EL (cell line): ENCODE measurements at places on chromosomes 13 and 19.

GRCh38 chr13:30466841-30467252 is 1.1 kb upstream of the HMGB1 start:
- peak; percentile 37 for DNase-seq

DNA sequence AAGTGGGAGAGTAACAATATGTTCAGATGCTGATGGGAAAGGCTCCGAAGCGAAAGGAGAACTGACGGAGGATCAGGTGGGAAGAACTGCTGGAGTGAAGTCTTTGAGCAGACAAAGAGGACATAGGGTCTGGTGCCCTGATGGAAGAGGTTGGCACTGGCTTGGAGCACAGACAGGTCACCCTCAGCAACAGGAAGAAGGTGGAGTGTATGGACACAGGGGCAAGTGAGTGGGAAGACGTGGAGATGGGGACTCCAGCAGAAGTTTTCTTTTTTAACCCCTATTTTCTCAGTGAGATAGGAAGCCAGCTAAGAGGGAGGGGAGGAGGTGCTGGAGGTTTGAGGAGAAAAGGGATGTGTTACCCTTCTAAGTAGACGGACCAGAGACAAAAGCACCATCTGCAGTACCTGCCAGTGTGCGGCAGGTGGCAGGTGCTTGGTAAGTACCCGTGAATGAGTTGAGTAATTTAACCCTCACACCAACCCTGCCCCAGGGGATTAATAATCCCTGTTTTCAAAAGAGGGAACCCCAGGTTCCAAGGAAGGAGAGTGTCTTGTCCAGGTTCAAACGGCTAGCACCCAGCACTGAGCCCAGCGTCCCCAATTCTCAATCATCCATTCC is 11.2 kb downstream of the HAS1 start:
- peak; percentile 55 for DNase-seq

- DNase-seq, result no peak
Observed at GRCh38 chr13:46659413-46660065, 106.6 kb downstream of the LRCH1 start.

- DNase-seq, result no peak
Observed at GRCh38 chr19:5020368-5020767, 51.5 kb downstream of the KDM4B start.

DNA sequence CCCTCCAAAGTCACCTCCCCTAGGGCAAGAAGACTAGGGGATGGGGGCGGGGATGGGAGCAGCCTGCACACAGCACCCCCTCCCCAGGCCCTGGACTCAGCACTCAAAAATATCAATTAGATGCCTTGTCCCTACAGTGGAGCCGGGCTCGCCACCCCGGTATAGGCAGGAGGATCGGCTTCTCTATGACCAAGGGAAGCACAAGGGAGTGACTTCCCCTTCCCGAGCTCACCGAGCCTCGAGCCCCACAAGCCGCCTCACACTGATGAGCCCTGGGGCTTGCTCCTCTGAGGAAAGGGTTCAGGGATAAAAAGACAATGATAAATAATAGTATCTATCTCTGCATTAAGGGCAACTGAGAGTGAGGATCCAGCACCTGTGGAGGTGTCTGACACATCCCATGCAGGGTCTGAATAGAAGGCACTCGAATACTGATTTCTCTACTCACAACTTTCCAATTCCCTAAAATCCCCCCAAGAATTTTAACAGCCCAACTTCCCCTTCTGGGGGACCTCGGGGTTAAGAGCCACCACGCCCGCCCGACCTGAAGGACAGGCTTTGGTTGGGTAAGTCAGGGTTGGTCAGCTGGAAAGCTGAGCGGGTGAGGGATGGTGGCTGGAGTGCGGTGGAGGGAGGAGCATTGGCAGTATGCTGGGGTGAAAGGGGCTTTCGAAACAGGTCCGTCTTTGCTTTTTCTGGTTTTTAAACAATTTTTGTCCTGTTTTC is 51.3 kb downstream of the STK24 start:
- DNase-seq, result no peak

GRCh38 chr13:51292000-51292565 is 47.4 kb upstream of the SERPINE3 start:
- no peak for DNase-seq

DNA sequence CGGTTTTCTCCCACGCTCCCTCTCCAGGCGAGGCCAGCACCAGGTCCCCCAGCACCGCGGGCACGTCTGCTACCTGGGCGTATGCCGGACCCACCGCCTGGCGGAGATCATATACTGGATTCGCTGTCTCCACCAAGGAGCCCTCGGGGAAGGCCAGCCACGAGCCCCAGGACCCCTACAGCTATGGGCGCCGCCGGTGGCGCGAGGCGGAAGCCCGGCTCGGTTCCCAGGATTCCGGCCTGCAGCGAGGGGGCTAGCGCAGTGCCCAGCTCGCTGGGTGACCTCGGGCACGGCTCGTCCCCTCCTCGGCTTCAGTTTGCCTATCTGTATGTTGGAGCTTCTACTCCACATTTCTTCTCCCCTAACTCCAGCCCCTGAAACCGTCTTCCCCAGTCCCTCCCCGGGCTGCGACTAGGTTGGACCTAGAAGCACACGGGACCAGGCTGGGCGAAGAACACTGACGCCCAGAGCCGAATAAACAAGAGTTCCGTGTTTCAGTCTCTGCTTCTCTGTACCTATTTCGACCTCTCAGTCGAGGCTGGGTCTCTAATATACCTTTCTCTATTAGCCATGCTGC is 749 bp upstream of the CPT1C start:
- peak; percentile 32 for DNase-seq

- no peak for DNase-seq
Observed at GRCh38 chr13:36709136-36709890, 35.5 kb downstream of the SERTM1 start.

GRCh38 chr13:39051157-39051556 is 12.9 kb downstream of the NHLRC3 start:
- DNase-seq, result peak; percentile 28

DNA sequence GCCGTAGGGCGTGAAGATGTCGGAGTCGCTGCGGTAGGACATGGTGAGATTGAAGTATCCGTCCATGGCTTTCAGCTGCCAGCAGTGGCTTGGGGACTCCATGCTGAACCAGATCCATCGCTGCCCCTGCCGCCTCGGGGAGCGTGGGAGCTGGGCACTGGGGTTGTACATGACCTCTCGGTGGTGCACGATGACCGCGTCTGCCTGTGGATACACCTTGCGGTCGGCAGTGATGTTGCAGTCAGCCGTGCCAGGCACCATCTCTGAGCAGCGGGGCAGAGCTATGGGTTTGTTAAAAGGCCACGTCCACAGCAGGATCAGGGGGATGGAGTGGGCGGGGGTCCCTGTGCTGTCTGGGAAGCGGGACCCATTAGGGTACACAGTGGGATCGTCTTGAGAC is 7.4 kb downstream of the FUT6 start:
- DNase-seq, result no peak

- no peak for DNase-seq
Observed at GRCh38 chr19:15457701-15458484, 6.5 kb downstream of the RASAL3 start.

DNA sequence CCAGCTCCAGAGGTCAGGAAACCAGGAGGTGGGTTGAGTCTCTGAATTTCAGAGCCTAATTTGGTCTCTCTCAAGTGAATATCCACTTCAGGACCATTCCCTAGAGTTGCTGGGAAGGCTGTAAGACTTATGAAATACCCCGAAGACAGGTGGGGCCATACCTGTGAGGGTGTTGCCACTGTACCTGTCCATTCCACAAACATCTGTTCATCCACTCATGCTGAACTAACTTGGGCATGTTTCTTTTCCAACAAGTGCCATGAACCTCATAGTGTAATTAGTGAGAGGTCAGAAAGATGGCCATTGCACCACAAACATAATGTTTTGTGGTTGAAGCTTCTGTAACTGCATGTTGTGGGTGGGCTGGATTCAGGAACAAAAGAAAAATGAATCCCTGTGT is 7.8 kb downstream of the ILF3 start:
- no peak for DNase-seq

GRCh38 chr13:110422913-110423688 is 116.0 kb downstream of the COL4A2 start:
- DNase-seq, result peak; percentile 30

GRCh38 chr19:49921871-49922795 is 6.9 kb upstream of the ATF5 start:
- DNase-seq, result peak; percentile 64

DNA sequence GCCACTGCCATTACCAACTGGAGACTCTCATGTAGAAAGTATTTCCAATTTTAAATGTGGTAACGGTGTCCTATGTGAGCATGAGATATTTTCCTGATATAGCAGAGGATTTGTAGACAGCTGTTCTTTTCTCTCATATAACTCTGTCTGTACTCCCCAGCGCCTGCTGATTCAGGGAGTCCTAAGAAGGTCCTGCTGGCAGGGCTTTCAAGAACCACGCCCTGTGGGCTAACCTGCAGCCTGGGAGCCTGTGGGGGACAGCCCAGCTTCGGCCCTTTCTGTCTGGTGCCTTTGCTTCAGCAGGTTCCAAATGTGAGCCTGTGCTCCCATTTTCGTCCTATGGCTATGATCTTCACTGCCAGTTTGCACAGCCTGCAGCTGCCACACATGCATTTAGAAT is 316.8 kb downstream of the ATP8A2 start:
- no peak for DNase-seq

DNA sequence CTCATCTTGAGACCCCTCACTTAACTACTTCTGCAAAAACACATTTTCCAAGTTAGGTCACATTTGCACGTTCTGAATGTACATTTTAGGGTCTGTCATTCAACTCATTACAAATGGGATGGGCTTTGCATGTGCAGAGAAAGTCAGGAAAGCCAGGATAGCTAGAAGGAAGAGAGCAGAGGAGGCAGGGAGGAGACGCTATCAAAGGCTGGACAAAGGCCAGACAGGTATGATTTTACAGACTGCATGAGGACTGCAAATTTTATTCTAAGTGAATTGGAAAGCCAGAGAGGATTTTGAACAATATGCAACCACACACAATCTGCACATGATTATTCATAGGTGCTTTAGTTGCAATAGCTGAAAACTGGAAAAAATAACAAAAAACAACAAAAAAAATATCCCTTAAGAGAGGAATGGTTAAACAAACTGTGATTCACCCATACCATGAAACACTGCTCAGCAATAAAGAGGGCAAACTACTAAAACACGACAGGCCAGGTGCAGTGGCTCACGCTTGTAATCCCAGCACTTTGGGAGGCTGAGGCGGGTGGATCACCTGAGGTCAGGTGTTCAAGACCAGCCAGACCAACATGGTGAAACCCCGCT is 21.1 kb downstream of the SYDE1 start:
- DNase-seq, result no peak

GRCh38 chr13:79541426-79542049 is 60.6 kb downstream of the NDFIP2 start:
- peak; percentile 62 for DNase-seq

- peak; percentile 16 for DNase-seq
Observed at GRCh38 chr13:113029487-113030258, 60.7 kb downstream of the MCF2L start.

DNA sequence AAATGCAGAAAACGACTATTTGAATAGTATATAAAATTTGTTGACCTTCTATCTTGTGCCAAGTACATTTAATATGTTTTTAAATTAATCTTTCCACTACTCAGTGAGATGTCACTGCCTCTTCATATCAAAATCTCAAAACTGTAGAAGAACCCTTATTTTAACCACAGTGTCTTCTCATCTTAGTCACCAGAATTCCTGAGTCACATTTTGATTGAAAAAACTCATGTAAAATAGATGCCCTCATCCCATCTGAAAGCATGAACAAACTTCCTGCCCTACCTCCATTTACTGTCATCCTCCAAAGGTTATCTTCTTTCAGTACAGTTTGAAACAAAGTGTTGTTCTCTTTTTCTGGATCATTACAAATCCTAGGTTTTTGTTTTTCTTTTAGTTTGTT is 1215.4 kb downstream of the PCDH9 start:
- peak; percentile 28 for DNase-seq

DNA sequence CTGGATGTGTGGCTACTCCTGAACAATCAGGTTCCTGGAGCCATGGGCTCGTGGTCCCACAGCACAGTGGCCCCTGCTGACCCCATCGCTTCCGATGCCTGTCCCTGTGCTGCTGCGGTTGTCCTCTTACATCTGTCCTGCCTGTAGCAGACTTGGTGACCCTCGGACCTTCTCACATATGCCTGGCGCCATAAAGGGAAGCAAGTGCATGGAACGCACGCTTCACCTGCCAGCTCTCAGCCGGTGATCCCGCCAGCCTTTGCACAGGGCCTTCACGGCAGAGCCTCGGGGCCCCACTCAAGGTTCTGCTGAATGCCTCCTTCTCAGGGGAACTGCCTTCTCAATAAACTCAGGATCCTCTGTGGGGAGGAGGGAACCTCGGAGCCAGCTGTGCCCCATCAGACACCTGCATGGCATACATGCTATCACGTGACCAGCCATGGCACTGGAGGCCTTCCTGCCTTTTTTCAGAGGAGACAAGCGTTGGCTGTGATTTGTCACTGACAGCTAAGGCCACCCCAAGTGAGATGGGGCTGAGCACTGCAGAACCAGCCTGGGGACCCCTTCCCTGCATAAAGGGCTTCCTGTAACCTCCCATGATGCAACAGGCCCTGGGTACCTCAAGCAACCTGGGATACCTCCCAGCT is 24.3 kb downstream of the PEPD start:
- no peak for DNase-seq

DNA sequence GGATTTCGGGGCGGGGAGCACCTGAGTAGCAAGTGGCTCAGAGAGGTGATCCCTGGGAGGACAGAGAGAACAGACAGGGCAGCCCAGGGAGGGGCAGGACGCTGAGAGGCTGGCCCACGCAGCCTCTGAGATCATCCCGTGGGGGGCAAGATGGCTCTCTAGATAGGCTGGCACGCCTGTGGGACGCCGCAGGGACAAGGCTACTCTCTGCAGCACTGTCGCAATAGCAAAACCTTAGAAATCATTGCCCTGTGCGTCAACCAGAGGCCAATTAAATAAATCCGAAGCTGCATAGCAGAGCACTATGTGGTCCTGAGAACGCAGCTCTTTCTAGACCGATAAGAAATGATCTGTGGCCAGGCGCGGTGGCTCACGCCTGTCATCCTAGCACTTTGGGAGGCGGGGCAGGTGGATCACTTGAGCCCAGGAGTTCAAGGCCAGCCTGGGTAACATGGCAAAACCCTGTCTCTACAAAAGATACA is 5.1 kb downstream of the PEX11G start:
- no peak for DNase-seq

- peak; percentile 27 for DNase-seq
Observed at GRCh38 chr13:109779074-109779473, 7.3 kb downstream of the IRS2 start.

- no peak for DNase-seq
Observed at GRCh38 chr13:25906191-25906661, 145.6 kb downstream of the SHISA2 start.

GRCh38 chr19:42272535-42272897 is 3.5 kb downstream of the CIC start:
- DNase-seq, result no peak

- DNase-seq, result no peak
Observed at GRCh38 chr19:45527731-45528130, 20.5 kb downstream of the VASP start.

- no peak for DNase-seq
Observed at GRCh38 chr13:98842070-98842469, 89.6 kb upstream of the SLC15A1 start.

GRCh38 chr19:48817585-48818124 is 6.8 kb upstream of the BCAT2 start:
- DNase-seq, result no peak

- peak; percentile 68 for DNase-seq
Observed at GRCh38 chr13:98478189-98479129, 98.4 kb downstream of the STK24 start.

GRCh38 chr19:1240925-1241324 is 626 bp upstream of the ATP5F1D start:
- no peak for DNase-seq
